ENCODE measurements at places on chromosomes 5 and 9.

DNA sequence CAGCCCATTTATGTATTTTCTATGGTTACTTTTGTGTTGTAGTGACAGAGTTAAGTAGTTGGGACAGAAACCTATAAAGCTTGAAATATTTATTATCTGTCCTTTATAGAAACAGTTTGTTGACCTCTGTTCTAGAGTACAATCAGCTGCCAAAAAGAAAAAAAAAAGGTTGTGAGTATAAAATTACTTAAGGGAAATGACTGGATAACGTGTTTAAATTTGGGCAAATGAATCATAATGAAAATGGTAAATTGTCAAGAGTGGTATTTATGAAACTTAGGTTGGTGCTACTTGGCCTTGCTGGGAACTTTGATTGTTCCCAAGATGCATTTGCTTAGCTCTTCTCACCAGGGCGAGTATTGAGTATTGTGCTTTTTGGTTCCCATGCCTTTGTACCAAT lies 70.2 kb upstream of the IL6ST start:
- no peak for DNase-seq

GRCh38 chr9:127211983-127212382 lies 52.6 kb upstream of the GARNL3 start:
- DNase-seq = no peak

DNA sequence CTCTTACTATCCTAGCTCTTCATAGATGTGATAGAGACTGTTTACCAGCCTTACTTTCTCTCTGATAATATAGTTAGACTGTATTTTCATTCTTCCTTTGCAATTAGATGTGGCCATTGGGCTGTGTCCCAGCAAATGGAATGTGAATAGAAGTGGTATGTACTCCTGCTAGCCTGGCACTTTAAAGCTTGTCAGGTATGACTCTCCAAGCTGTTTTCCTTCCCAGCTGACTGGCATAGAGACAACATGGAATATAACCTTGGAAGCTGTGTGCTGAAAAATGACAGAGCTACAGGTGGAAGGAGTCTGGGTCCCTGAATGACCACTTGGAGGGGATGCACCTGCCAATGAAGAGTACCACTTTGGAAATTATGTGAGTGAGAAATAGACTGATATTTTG lies 116.2 kb downstream of the DIRAS2 start:
- DNase-seq = no peak

- DNase-seq = no peak
Observed at GRCh38 chr9:92948038-92948534, 763 bp downstream of the FGD3 start.

DNA sequence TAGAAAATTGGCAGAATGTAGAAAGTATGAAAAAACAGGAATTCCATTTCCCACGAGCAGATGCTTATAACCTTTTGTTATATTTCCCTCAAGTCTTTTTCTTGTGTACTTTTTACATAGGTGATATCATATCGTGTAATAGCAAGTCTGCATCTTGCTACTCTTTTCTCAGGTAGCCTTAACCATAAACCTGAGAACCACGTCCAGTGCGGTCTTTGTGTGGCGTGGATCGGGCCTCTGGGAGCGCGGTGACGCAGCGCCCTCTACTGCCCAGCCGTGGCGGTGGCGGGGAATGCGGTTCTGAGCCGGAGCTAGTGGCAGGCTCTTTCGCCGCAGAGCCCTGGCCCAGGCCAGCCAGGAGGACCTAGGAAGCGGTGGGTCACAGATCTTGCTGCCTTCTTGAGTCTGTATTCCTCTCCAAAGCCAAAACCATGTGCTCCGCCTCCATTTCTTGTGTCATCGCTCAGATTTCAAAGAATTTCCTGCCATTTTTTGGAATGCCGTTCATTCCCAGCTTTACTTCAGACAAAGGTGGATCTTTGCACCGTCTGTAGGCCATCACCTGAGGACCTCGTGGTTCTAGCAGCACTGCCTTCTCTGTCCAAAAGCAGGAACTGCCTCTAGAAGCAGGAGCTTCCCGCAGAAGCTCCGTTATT lies 71.9 kb downstream of the MVB12B start:
- DNase-seq = peak; percentile 41

DNA sequence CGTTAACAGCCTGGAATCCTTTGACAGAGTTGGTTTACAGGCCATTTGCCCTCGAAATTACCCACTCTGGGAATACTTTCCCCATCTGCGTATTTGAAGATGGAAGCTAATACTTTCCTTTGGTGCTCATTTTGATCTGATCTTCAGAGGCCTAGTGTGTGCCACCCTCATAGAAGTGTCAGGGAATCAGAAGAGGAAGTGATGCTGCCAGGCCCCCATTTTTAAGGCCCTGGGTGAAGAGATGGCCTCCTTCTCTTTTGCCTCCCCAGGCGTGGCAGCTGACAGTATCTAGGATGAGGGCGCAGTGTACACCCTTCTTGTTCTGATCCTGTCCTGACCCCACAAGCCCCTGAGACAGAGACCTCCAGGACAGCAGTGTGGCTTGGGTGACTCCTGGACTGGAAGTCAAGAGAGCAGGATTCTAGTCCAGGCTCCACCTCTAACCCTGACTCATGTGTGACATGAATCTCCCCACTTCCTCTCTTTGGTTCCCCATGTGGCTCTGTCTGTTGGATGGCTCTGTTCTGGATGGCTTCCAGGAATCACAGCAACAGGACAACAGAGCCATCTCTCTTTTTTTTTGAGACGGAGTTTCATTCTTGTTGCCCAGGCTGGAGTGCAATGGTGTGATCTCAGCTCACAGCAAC lies 27.8 kb downstream of the CSF1R start:
- no peak for DNase-seq

DNA sequence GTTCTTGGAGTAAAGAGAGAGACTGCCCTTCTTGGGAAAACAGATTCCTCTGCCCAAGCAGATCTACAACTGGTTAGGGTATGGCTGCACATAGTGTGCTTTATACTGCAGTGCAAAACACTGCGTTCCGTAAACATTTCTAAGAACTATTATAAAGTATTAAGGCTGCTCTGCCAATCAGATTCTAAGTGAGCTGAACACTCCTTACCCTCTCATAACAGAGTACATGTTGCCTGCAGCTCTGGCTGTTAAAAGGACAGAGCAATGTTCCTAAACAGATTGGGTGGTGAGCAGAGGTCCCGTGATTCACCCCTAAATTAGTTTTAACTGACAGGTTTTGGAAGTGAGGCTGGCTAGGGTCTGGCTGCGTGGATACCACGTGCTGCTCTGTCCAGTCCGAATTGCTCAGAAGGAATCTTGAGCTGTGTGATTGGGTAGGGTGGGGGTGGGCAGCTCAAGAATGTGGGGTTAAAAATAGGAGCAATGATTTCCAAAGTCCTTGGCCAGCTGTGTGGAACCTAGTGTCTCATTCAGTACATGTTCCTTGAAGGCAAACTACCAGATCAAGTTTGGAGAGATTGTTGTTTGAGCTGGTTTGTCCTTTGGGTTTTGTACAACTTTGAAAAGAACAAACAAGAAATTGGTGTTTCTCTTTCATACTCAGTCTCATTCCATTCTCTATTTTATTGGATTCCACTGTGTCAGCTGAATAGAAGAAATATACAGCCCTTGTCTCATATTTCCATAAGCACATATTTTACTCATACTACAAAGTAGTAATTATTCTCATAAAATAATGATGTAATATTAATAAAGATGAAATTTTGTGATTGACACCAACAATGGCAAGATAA lies 497.6 kb upstream of the CD180 start:
- no peak for DNase-seq

- no peak for DNase-seq
Observed at GRCh38 chr5:172798422-172799215, 27.6 kb upstream of the DUSP1 start.

- no peak for DNase-seq
Observed at GRCh38 chr9:110246214-110246613, 10.1 kb downstream of the TXN start.

- DNase-seq = no peak
Observed at GRCh38 chr5:55623789-55624188, 88.3 kb downstream of the SLC38A9 start.

DNA sequence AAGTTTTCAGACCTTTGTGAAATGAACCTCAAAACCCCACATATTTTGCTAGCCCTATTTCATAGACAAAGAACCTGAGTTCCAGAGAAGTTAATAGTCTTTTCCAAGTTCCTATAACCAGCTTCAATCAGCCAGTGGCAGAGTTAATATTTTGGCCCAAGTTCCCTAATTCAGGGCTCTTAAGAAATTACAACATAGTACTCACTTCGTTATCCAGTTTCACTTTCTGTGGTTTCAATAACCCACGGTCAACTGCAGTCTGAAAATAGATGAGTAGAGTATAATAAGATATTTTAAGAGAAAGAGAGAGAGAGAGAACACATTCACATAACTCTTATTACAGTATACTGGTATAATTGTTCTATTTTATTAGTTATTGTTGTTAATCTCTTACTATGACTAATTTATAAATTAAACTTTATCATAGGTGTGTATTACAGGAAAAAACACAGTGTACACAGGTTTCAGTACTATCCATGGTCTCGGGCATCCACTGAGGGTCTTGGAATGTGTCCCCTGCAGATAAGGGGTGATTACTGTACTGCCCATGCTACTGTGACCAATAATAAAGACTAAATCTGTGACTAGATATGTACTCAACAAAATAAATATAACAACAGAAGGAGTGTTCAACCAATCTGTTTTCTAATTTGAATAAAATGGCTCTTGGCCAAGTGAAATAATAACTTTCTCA lies 9.3 kb upstream of the MYOT start:
- DNase-seq = no peak

GRCh38 chr5:58922461-58923171 lies 339.7 kb downstream of the RAB3C start:
- no peak for DNase-seq

- DNase-seq = no peak
Observed at GRCh38 chr5:151357097-151357496, 9.7 kb upstream of the SLC36A2 start.

GRCh38 chr9:13049223-13049622 lies 230.3 kb downstream of the MPDZ start:
- no peak for DNase-seq

GRCh38 chr9:133658442-133659431 lies 22.6 kb downstream of the DBH start:
- no peak for DNase-seq

GRCh38 chr5:54186912-54187445 lies 123.4 kb downstream of the ARL15 start:
- DNase-seq = no peak

DNA sequence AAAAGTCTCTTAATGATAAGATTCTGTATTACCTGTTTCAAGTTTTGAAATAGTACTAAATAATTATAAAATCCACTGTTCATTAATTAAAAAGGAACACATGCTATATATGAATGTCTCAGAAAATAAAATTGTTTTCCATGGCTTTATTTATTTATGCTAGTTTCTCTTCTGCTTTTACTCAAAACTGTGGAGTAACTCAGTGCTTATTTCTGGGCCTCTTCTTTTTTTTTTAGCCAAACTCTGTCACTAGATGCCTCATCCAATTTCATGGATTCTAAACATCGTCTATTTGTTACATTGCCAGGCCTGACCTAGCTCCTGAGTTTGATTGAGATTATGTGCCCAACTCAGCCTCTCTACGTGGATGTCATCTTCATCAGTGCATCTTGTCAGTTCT lies 1509.7 kb downstream of the MAT2B start:
- DNase-seq = no peak

DNA sequence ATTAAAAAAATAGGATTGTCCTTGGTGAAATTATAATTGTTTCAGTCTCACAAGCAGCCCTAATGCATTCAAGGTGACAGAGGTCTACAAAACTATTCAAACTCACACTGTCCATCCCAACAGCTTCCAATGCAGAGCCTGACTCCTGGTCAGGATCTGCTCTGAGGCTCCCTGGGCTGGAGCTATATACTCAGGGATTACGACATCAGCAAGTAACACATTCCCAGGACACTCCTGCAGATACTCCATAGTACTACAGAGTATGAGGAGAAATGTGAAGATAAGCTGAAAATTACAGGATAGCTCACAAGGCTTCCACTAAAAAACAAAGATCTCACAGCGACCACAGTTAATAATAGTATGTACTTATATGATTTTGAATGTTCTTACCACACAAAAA lies 130.1 kb downstream of the AUH start:
- no peak for DNase-seq

GRCh38 chr5:149596712-149597111 lies 15.4 kb downstream of the ARHGEF37 start:
- no peak for DNase-seq

GRCh38 chr9:115764645-115765044 lies 388.9 kb upstream of the PAPPA start:
- DNase-seq = no peak

GRCh38 chr5:160441311-160441781 lies 19.7 kb downstream of the PTTG1 start:
- DNase-seq = no peak

DNA sequence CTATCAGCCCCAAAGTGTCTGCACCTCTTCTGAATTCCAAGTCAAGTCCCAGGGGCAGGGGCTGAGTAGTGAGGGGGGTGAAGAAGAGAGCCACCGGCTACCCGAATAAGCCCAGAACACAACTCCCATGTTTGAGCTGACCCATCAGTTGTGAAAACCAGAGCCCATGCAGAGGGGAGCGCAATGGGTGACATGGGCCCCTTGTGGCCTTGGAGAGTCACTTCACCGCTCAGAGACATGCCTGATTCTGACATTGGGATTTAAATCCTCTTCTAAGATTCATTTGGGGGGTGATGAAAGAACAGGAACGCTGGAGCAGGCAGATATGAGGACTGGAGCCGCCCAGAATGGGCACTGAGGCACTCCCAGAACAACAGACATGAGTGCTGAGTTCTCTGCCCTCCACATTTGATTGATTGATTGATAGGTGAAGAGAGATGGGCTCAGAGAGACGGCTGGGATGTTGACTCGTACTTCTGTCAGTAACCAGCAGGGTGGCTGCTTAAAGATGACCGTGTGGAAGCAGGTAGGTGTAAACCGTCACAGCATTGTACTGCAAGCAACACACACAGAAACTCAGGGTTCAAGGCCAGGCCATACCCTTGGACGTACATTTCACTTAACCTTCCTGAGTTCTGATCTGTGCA lies 74.3 kb downstream of the GPR21 start:
- DNase-seq = no peak

DNA sequence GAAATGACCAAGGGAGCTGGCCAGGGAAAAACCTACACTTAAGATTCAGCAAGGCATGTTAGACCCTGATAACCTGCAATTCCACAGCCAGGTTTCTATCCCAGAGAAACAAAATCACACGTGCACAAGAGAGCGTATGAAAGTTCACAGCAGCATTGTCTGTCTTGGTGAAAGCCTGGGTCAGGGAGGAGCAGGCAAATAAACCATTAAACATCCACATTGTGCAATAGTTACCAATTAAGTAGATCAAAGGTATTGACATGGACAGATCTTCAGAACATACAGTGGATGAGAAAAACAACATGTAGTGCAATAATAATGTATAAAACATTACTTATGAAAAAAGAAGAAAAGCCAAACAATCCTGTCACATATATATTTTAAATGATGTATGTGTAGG lies 15.9 kb upstream of the GPX3 start:
- DNase-seq = no peak

DNA sequence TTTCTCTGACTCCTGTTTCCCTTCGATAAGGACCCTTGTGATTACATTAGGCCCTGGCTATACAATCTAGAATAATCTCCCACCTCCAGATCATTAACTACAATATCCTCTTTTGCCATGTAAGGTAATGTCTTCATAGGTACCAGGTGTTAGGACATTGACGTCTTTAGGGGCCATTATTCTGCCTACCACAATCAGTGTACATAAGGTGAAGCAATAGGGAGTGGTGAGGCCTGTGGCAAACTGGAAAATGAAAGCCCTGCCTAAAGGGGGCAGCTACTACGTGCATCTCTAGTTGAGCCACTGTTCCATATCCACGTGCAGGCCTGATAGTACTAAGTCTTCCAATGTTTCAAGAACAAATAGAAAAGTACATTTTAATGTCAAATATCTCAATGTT lies 4.8 kb upstream of the ALDH1B1 start:
- no peak for DNase-seq

- no peak for DNase-seq
Observed at GRCh38 chr5:91332267-91333045, 50.7 kb downstream of the ARRDC3 start.
